ENCODE measurements at places on chromosomes 16 and 17.

GRCh38 chr17:41773190-41773588, 13.3 kb downstream of the JUP start:
- peak; percentile 61 for DNase-seq

GRCh38 chr17:3885970-3886369, 6.9 kb downstream of the CAMKK1 start:
- DNase-seq, result no peak

GRCh38 chr16:64615630-64616280, 506.1 kb downstream of the CDH11 start:
- DNase-seq, result peak; percentile 55

GRCh38 chr17:63035271-63035670, 69.2 kb downstream of the TANC2 start:
- DNase-seq, result no peak

DNA sequence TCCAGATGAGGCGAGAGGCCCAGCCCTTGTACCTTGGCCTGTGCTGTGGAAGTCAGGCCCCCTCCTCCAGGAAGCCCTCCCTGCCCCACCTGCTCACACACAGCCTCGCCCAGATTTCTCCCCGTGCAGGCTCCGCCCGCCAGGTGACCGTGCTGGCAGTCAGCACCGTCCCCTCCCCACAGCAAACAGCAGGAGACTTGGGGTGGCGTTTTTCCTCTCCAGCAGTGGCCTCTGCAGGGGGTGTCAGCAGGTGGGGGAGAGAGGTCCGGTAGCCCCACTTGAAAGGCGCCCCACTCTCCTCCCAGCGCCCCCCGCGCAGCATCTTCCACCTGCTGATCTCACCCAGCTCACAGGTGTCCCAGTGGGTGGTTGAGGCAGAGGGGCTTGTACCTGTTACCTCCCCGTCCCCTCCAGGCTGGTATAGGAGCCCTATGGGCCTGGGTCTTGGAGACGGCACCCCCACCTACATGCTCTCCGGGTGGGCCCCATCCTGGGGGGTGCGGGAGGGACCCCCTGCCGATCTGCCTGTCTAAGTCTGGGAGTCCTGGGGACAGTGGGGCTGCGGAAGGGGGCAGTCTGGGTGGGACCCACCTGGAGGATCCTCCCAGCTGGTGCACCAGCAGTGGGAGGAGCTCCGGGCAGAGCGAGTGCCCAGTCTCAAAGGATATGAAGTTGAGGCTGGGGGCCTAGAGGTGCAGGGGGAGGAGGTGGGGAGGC, 4.2 kb upstream of the C1QTNF8 start:
- DNase-seq, result no peak

GRCh38 chr17:67679225-67679624, 38.5 kb upstream of the NOL11 start:
- no peak for DNase-seq

DNA sequence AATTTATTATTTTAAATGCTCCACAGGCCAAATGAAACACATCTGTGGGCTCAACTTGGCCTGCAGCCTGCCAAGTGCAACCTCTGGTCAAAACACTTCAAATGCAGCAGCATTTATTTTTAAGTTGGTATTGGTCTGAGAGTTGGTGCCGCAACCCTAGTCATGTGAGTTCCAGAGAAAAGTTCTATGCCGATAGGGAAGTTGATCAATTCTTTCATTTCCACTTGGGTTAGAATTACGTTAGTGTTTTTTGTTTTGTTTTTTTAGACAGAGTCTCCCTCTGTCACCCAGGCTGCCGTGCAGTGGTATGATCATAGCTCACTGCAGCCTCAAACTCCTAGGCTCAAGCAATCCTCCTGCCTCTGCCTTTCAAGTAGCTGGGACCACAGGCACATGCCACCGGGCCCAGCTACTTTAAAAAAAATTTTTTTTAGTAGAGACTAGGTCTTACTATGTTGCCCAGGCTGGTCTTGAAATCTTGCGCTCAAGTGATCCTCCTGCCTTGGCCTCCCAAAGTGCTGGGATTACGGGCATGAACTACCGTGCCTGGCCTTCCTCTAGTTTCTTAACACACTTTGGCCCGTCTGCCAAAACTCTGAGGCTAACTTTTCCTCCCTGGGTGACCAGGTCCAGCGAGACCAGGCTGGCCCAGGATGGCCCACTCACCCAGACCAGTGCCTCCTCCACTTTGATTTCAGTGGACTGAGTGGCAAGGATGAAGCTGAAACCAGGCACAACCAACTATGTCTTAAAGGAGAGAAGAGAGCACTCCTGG, 221.1 kb downstream of the MRTFB start:
- DNase-seq, result no peak

GRCh38 chr16:24113115-24113745, 142.9 kb upstream of the CACNG3 start:
- DNase-seq, result no peak

GRCh38 chr17:5429191-5429887, 9.4 kb downstream of the RPAIN start:
- DNase-seq, result no peak

DNA sequence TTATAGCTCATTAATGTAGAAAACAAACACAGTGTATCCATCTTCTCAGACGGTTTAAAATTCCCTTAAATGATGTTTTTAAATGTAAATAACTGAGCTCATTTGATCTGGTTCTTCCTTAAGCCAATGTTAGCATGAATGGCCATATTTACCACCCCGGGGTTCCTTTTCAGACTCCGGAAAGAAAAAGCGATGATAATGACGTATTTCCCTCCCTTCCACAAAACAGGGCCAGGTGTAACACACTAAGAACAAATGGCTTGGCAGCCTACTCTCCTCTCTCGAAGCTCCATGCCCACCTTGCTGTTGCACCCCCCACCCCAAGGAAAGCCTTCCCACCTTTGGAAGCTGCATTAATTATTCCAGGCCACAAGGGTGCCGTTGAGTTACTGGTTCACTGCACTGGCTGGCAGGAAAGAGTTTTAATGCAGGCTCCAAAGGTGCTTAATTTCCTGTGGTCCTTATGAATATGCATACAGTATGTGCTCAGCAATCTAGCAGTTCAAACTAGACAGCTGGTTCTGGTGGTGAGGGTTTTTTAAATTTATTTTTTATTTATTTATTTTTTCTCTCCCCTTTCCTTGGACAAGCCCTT, 378.9 kb downstream of the WWOX start:
- no peak for DNase-seq

- DNase-seq, result no peak
Observed at GRCh38 chr17:36813957-36814563, 123.2 kb upstream of the LHX1 start.

DNA sequence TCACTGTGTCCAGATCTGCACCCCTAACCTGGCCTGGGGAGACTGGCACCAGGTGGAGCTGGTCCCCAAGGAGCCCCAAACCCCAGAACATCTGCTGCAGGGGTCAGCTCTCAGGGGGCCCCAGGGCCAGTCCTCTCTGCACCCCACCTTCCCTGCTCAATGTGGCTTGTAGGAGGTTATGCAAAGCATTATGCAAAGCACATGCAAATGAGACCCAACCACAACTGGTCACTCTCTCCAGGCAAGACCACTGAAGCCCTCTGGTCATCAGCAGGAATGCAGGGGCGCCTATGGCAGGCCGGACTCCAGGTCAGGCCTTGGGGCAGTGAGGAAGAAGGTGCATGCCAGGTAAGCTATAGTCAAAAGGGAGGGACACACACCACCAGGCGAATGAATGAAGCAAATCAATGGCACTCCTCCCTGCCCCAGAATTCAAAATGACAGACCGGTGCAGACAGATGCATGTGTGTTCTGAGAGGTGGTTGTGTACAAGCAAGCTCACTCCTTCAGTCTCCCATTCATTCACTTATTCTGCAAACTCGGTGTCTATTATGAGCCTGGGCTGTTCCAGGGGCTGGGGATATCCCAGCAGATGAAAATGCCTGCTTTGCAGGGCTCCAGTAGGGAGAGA, 48.0 kb downstream of the TMEM235 start:
- no peak for DNase-seq

- DNase-seq, result peak; percentile 87
Observed at GRCh38 chr17:10198509-10199249, at the start of gene GAS7. Gene GAS7, minus strand, starts transcription at chr17:10198606.

GRCh38 chr17:28925912-28926365, 23.1 kb upstream of the DHRS13 start:
- no peak for DNase-seq

- no peak for DNase-seq
Observed at GRCh38 chr17:2595716-2596115, 2.3 kb downstream of the PAFAH1B1 start.

- no peak for DNase-seq
Observed at GRCh38 chr17:37740915-37741314, 3.9 kb downstream of the HNF1B start.

- no peak for DNase-seq
Observed at GRCh38 chr17:3636908-3637373, 381 bp downstream of the CTNS start.

- DNase-seq, result no peak
Observed at GRCh38 chr17:81563861-81564586, 11.9 kb upstream of the FAAP100 start.

GRCh38 chr16:4114257-4115208, 1.7 kb downstream of the ADCY9 start:
- no peak for DNase-seq
